ENCODE measurements at places on chromosomes 3 and 15. TPM values are rescaled to one million over a fixed set of nuclear protein-coding genes. Genes with fewer than 3 reads are reported as not detected.

TMEM40 gene
- total RNA-seq, result 336 TPM

HGD gene
- total RNA-seq, result not detected

SCN11A gene
- not detected for total RNA-seq

TM4SF4 gene
- not detected for total RNA-seq

FAM43A gene
- 0.58 TPM for total RNA-seq
